ENCODE measurements at places on chromosomes 4 and X. TPM values are rescaled to one million over a fixed set of nuclear protein-coding genes. Genes with fewer than 3 reads are reported as not detected.
A peak's percentile ranks its signal among the peaks of the same experiment; 100 is the strongest.

The BTC gene
- polyA plus RNA-seq = 1.9 TPM

The SPOCK3 gene
- polyA plus RNA-seq = 30.3 TPM

DNA sequence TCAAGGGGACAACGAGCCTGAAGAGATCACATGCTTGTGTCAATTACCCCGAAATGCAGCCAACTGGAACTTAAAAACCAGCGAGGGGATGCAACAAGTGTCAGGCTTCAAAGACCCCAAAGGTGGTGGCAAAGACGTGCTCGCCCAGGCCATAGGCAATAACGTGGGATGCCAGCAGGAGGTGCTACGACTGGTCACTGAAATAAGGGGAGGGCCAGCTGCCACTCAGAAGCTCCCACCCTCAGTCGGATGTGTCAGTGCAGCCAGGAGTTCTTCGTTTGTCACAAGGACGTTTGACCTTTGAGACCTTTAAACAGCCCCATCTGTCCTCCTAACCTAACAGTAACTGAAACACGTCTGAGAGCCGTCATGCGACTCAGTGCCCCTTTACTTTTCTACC, 556.8 kb upstream of the PCDH10 start:
- no peaks in the 10 kb centered on the region for H3K4me1 ChIP-seq
- H3K27ac ChIP-seq = no peak overlapping the region
- H3K27me3 ChIP-seq = no peaks in the 10 kb centered on the region
- DNase-seq = no peak
- no peaks in the 10 kb centered on the region for H3K36me3 ChIP-seq
- H3K4me3 ChIP-seq = no peak overlapping the region

GRCh38 chrX:100994352-100995281, 25.1 kb downstream of the ARL13A start:
- H3K4me1 ChIP-seq = peaks cover 4% of the 10 kb centered on the region
- no peak overlapping the region for H3K4me3 ChIP-seq
- H3K36me3 ChIP-seq = no peaks in the 10 kb centered on the region
- no peak overlapping the region for H3K27ac ChIP-seq

The VCX2 gene
- not detected for polyA plus RNA-seq

- H3K4me1 ChIP-seq = no peaks in the 10 kb centered on the region
- DNase-seq = no peak
- peaks cover 4% of the 10 kb centered on the region for H3K27me3 ChIP-seq
- no peak overlapping the region for H3K4me3 ChIP-seq
- H3K36me3 ChIP-seq = no peaks in the 10 kb centered on the region
These were observed 43.5 kb downstream of the CLDN34 start for GRCh38 chrX:10010686-10011085.

The FDCSP gene
- polyA plus RNA-seq = not detected

The TBX22 gene
- not detected for polyA plus RNA-seq

DNA sequence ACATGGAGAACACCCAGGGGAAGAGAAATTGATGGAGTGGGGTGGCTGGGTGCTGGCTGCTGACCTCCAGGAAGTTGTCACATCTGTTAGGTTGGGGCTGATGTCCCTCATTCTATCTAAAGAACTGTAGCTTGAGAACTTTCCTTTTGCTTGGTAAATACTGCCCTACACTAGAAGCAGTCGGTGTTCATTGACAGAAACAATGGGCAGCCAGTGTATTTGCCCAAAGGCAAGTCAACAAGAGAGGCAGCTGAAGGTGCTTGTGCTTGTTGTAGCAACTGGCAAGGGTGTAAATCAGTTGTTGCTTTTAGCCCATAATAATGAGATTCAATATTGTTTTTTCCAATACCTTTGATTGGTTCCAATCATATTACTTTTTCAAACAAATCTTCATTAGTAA, 956 bp downstream of the TMEM154 start:
- H3K36me3 ChIP-seq = no peaks in the 10 kb centered on the region
- H3K27ac ChIP-seq = no peak overlapping the region
- no peak overlapping the region for H3K4me3 ChIP-seq
- H3K27me3 ChIP-seq = no peaks in the 10 kb centered on the region

DNA sequence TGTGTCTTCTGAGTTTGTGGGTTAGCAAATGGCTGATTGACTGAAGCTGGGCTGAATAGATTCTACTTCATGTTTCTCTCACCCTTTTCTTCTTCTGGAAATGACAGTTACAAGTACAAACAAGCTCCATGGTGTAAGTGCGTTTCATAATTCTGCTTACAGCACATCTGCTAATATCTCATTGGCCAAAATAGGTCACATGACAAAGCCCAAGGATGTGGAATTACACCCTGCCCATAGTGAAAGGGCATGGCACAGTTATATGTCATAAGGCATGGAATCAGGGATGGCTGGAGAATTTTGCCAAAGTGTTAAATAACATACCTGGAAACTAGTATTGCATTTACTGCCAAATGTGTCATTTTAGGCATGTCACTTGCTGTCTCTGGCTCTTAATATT, 327.2 kb downstream of the NKX6-1 start:
- no peaks in the 10 kb centered on the region for H3K27me3 ChIP-seq
- no peaks in the 10 kb centered on the region for H3K36me3 ChIP-seq
- H3K4me1 ChIP-seq = no peaks in the 10 kb centered on the region
- DNase-seq = no peak

GRCh38 chr4:100106982-100107381, 83.3 kb downstream of the DDIT4L start:
- no peaks in the 10 kb centered on the region for H3K27me3 ChIP-seq
- H3K4me3 ChIP-seq = no peak overlapping the region
- no peaks in the 10 kb centered on the region for H3K4me1 ChIP-seq

- no peaks in the 10 kb centered on the region for H3K36me3 ChIP-seq
- peak overlapping the region; percentile 39 for H3K27ac ChIP-seq
- H3K4me1 ChIP-seq = peaks cover 27% of the 10 kb centered on the region
- no peaks in the 10 kb centered on the region for H3K27me3 ChIP-seq
- DNase-seq = peak; percentile 80
These were observed 78.5 kb downstream of the ANXA3 start for GRCh38 chr4:78629991-78630541.

DNA sequence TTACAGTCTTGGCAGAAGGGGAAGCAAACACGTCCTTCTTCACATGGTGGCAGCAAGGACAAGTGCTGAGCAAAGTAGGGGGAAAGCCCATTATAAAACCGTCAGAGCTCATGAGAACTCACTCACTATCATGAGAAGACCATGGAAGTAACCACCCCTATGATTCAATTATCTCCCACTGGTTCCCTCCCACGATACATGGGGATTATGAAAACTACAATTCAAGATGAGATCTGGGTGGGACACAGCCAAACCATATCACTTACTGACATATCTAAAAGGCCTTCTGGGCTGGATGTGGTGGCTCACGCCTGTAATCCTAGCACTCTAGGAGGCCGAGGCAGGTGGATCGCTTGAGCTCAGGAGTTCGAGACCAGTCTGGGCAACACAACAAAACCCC, 117.1 kb upstream of the USP9X start:
- no peak for DNase-seq
- no peak overlapping the region for H3K27ac ChIP-seq
- H3K36me3 ChIP-seq = no peaks in the 10 kb centered on the region
- H3K4me1 ChIP-seq = no peaks in the 10 kb centered on the region

DNA sequence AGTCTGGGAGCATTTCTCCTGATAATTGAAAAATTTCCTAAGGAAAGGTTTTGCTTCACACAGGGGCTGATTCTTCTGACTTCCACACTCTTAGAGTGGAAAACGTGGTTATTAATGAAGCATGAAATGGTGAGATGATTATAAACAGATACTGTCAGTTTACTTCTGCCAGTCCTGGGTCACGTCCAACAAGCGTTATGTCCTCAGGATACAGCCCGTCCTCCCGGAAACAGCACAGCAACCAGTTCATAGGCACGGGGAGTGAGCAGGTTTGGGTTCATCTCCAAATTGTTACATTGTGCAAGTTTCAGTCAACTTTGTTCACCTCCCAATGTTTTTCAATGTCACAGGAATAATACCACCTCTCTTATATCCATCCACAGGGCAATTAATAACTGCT, 98.8 kb downstream of the NPNT start:
- DNase-seq = no peak
- H3K4me1 ChIP-seq = no peaks in the 10 kb centered on the region
- H3K27ac ChIP-seq = no peak overlapping the region
- no peak overlapping the region for H3K4me3 ChIP-seq

GRCh38 chr4:175418516-175418915, 393.5 kb downstream of the GPM6A start:
- no peaks in the 10 kb centered on the region for H3K27me3 ChIP-seq
- H3K27ac ChIP-seq = no peak overlapping the region
- no peaks in the 10 kb centered on the region for H3K36me3 ChIP-seq

- peaks cover 6% of the 10 kb centered on the region for H3K4me1 ChIP-seq
- H3K27ac ChIP-seq = no peak overlapping the region
- DNase-seq = no peak
- no peaks in the 10 kb centered on the region for H3K36me3 ChIP-seq
- no peak overlapping the region for H3K4me3 ChIP-seq
These were observed 60.2 kb upstream of the PNPLA4 start for GRCh38 chrX:7987160-7988012.

DNA sequence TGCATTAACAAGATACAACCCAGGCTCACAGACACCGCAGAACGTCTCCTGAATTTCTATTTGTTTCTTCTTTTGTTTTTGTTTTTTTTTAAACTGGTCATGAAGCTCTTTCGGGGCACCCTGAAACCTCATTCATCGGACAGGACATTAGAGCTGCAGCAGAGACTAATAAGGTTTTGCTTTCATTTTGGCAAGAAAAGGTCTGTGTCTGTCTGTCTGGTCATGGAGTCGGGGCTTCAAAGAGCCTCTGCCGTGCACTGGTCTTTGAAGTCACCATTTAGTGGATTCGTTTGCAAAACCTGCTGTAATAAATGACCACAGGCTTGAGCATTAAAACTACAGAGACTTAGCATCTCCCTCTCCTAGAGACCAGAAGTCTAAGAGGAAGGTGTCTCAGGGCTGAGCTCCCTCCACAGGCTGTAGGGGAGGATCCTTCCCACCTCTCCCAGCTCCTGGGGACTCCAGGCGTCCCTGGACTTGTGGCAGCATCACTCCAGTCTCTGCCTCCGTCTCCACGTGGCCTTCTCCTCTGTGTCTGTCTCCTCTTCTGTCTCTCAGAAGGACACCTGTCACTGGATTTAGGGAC, 247.5 kb downstream of the CRLF2 start:
- H3K27me3 ChIP-seq = peaks cover 7% of the 10 kb centered on the region
- H3K4me3 ChIP-seq = no peak overlapping the region
- H3K4me1 ChIP-seq = no peaks in the 10 kb centered on the region
- H3K36me3 ChIP-seq = no peaks in the 10 kb centered on the region

GRCh38 chrX:74232859-74233258, 71.1 kb upstream of the ZCCHC13 start:
- H3K27me3 ChIP-seq = no peaks in the 10 kb centered on the region
- no peak overlapping the region for H3K27ac ChIP-seq
- DNase-seq = no peak
- no peaks in the 10 kb centered on the region for H3K36me3 ChIP-seq

The GABRB1 gene
- 0.29 TPM for polyA plus RNA-seq

GRCh38 chrX:44042751-44043150, 69.6 kb upstream of the NDP start:
- H3K27me3 ChIP-seq = peaks cover 12% of the 10 kb centered on the region
- DNase-seq = no peak
- H3K36me3 ChIP-seq = no peaks in the 10 kb centered on the region
- H3K4me1 ChIP-seq = no peaks in the 10 kb centered on the region
- no peak overlapping the region for H3K27ac ChIP-seq

The TRAPPC2 gene
- polyA plus RNA-seq = 4.3 TPM

DNA sequence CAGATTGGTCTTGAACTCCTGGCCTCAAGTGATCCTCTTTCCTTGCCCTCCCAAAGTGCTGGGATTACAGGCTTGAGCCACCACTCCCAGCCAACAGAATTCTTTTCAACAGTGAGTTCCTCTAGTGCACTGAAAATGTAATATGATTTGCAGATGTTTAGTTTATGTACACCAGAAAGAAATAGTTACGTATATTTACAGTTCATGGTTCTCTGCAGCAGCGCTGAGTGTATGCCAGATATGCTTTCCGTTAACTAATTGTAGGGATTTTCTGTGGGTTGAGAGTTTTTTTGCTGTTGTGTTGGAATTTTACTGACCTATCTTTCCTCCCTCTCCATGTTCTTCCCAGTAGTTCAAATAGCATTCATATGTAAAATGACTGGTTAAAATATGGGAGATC, 44.0 kb downstream of the GAB1 start:
- H3K36me3 ChIP-seq = no peaks in the 10 kb centered on the region
- H3K4me3 ChIP-seq = no peak overlapping the region
- DNase-seq = no peak
- H3K27me3 ChIP-seq = no peaks in the 10 kb centered on the region
- no peak overlapping the region for H3K27ac ChIP-seq

DNA sequence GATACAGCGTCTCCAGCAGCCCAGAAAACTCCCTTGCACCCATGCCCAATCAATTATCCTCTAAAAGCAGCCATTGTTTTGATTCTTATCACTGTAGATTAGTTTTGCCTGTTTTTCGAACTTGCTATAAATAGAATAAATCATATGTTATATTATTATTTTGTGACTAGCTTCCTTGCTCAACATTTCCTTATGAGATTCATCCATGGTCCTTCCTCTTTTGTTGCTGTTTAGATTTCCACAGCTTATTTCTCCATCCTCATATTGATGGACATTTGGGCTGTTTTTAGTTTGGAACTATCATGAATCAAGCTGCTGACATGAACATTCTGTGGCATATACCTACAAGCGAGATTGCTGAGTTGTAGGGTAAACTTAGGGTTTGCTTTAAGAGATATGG, 595.3 kb downstream of the BCOR start:
- H3K4me1 ChIP-seq = no peaks in the 10 kb centered on the region
- H3K36me3 ChIP-seq = no peaks in the 10 kb centered on the region
- H3K4me3 ChIP-seq = no peak overlapping the region
- H3K27me3 ChIP-seq = peaks cover 10% of the 10 kb centered on the region

The OFD1 gene
- polyA plus RNA-seq = 129 TPM

The FSTL5 gene
- polyA plus RNA-seq = 4.7 TPM
